NCI-H446 (cell line): ENCODE measurements at places on chromosomes 7 and 10.

DNA sequence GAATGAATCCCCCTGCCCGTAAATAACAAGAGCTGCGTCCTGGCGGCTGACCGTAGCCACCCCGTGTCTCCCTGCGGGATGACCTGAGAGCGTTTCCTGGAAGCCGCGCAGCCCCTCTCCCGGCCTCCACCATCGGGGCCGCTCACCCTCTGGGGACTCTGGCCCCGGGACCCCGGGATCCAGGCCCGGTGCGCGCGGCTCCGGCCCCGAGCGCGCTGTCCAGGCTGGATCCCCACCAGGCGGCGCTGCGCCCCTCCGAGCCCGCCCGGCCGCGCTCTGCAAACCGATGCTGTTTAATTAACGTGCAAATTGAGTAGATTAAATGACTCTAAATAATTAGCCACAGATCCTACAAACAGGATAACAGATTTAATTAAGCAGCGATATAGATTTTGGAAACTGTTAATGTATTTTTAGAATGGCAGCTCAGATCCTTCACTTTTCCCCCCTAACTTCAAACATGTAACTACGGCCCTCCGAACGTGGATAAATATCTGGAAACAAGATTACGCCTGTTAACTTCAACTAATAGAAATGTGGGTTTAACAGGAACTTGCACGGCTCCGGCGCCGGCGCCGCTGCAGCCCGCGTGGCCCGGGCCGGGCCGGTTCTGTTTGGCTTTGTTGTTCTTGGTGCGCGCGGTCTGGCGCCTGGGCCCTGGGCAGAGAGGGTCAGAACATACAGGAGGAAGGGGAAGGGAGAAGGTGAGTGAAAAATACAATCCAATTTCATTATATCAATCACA lies 7.1 kb upstream of the UNCX start:
- no peak for DNase-seq

- no peak for DNase-seq
Measured at GRCh38 chr10:101322266-101323108, 31.5 kb upstream of the BTRC start.

DNA sequence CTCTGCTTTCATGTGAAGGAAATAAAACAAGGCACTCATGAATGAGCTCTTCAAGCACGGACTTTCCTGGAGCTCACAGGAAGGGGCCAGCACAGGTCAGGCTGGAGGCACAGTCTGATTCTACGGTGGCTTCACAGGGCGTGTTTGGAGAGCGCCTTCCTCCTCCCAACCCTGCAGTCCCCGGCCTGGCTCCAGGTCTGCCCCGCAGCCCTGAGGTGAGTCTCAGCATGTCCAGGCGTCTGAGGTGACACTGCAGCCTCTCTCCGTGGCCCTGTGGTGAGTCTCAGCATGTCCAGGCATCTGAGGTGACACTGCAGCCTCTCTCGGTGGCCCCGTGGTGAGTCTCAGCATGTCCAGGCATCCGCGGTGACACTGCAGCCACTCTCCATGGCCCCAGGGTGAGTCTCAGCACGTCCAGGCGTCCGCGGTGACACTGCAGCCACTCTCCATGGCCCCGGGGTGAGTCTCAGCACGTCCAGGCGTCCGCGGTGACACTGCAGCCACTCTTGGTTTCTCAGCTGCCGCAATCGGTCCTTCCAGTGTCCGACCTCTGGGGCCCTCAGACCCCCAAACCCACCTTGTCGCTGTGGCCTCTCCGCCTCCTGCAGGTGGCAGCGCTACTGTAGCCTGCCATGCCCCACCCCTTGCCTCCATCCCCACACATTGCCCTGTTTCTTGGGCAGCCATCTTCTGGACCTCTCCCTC lies 381.7 kb downstream of the DNAJB6 start:
- DNase-seq, result no peak

DNA sequence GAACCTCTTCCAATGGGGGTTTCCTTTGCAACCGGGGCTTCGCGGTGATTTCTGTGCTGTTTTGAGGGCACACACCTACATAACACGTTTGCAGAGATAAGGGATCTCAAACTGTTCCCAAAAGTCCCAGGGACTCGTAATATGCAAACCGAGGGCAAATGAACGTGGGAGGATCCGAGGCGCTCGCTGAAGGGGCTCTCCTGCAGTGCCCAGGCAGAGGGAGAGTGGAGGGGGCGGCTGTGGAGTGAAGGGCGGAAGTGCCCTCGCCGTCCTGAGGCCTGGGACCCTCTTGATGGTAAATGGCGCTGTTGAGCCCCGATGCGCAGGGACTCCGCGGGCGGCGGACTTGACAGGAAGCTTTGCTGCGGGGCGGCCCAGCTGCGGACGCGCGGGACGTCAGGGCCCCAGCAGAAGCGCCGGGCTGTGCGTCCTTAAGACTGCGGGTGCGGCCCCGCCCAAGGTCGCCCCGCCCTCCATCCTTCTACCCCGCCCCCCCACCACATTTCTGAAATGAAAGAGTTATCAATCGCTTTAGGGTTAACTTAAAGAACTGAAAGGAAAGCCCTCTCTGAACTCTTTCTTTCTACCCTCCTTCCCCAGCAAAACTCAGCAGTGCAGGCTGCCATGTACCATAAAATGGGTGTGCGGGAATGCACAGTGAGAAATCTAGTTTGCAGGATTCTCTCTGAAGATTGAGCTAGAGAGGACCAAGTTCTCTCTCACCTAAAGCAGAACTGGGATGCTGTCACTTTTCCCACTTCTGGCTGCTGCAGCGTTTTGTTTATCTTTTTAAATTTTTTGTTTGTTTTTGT lies 151.8 kb upstream of the YAE1 start:
- no peak for DNase-seq

DNA sequence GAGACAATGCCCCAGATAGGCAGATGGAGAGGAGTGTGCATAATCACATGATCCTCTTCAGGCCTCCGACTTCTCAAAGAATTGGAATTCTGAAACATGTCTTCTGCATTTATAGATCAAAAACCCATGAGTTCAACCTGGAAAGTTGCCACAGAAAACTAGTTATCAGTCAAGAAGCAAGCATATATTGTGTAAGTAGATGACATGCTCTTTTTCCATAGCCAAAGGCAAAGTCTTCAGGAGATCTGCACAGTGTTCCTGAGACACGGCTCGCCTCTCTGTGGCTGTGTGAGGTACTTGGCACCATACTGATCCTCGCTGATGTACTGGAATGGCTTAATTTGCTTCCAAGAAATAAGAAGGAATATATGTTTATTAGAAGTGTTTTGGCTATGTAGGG lies 213.5 kb upstream of the MKI67 start:
- no peak for DNase-seq
